Activated CD4-positive, alpha-beta memory T cell treated with anti-CD3 and anti-CD28 coated beads for 36 hours (primary cell): ENCODE measurements at places on chromosomes 1 and 21. TPM values are rescaled to one million over a fixed set of nuclear protein-coding genes. Genes with fewer than 3 reads are reported as not detected.

The SLC30A10 gene
- not detected for total RNA-seq

- no peak overlapping the region for H3K4me3 ChIP-seq
- DNase-seq: no peak
- H3K27me3 ChIP-seq: no peaks in the 10 kb centered on the region
- H3K27ac ChIP-seq: no peak overlapping the region
- no peaks in the 10 kb centered on the region for H3K4me1 ChIP-seq
These were observed 423.3 kb upstream of the ADGRL2 start for GRCh38 chr1:81377406-81377805.

The RHD gene
- not detected for total RNA-seq

DNA sequence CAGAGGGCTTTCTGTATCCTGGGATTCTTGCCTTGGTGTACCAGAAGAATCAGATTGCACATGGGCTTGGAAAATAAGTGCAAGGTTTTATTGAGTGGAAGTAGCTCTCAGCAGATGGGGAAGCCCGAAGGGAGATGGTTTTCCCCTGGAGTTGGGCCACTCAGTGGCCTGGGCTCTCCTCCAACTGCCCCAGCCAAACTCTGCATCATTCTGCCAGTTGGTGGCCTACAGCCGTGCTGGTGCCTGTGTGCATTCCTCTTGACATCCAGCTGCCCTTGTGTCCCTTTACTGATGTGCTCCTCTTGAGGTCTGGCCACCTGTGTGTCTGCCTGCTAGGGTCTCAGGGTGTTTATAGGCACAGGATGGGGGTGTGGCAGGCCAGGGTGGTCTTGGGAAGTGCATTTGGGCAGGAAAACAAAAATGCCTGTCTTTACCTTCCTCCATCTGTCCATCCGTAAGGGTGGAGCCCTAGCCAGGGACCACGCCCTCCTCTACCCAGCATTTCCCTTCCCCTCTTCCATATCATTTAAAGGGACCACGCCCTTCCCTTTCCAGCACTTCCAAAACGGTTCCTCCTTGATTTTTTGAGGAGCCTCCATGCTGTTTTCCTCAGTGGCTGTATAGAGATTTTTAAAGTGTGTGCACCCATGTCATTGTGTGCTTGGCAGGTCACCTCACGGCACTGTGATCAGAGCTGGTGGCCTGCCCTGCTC, 18.9 kb downstream of the SNAP47 start:
- no peak overlapping the region for H3K27ac ChIP-seq
- no peak for DNase-seq
- no peak overlapping the region for H3K4me3 ChIP-seq
- H3K4me1 ChIP-seq: peaks cover 45% of the 10 kb centered on the region
- H3K27me3 ChIP-seq: no peaks in the 10 kb centered on the region
- peaks cover 33% of the 10 kb centered on the region for H3K36me3 ChIP-seq
